Psoas muscle (tissue), 8 donors: ENCODE measurements at places on chromosomes 4 and X. TPM values are rescaled to one million over a fixed set of nuclear protein-coding genes. Genes with fewer than 3 reads are reported as not detected.
A peak's percentile ranks its signal among the peaks of the same experiment; 100 is the strongest.

- no peak overlapping the region for H3K4me3 ChIP-seq
- DNase-seq, result no peak
- no peaks in the 10 kb centered on the region for H3K36me3 ChIP-seq
- no peak overlapping the region for H3K27ac ChIP-seq
These were observed 7.9 kb upstream of the CBR4 start for GRCh38 chr4:169017971-169018370.

DNA sequence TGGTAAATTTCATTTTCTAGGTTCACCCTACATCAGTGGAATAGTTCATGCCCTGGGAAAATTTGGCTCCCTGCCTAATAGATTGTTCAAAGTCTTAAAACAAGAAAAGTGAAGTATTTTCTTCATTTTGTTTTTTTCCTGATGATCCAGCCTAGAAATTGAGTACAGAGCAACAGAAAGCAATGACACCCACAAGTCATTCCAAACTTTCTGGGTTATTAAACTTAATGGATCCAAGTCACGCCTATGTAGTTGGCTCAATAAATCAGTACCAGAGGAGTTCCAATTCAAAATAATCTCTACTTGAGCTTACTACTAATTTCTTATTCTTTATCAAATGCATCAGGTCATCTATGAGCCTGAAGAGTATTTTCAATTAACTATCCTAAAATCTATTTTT lies 937.6 kb upstream of the SLIT2 start:
- H3K27ac ChIP-seq, result no peak overlapping the region
- H3K27me3 ChIP-seq, result no peaks in the 10 kb centered on the region
- no peak overlapping the region for H3K4me3 ChIP-seq
- no peak for DNase-seq

GRCh38 chrX:94400488-94400887 lies 726.5 kb downstream of the FAM133A start:
- no peaks in the 10 kb centered on the region for H3K36me3 ChIP-seq
- no peaks in the 10 kb centered on the region for H3K4me1 ChIP-seq
- no peak overlapping the region for H3K4me3 ChIP-seq
- no peak for DNase-seq

DNA sequence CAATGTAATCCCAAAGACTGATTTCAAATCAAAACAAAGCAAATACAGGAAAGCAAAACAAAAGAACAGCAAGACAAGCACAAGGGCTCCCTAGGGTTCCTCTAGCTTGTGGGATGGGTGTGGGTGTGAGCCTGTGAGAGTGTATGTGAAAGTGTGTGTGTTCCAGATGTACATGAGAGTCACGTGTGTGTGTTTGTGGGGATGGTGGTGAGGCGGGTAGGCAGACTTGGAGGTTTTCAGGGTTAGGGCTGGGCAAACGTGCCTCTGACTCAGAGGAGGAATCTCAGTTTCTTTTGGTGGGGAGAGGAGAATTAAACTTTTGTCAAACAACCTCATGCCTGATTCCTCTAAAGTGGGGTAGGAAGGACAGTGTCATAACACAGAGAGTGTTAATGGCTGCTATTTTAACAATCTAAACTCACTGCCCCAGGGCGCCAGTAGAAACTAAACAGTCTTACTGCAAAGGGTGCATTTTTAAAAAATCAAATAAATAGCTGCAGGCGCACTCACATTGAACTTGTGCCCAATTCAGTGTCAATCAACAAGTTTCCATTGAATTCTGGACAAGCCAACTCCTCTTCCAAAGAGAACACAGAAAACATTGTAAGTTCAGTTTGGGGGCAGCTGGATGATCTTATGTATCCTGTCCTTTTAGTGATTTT lies 51.8 kb downstream of the CHRDL1 start:
- no peaks in the 10 kb centered on the region for H3K4me1 ChIP-seq
- DNase-seq, result no peak
- H3K27ac ChIP-seq, result no peak overlapping the region
- H3K4me3 ChIP-seq, result no peak overlapping the region
- no peaks in the 10 kb centered on the region for H3K27me3 ChIP-seq
- no peaks in the 10 kb centered on the region for H3K36me3 ChIP-seq

GRCh38 chrX:152932598-152933175 lies 34.8 kb downstream of the ZNF185 start:
- no peaks in the 10 kb centered on the region for H3K36me3 ChIP-seq
- no peaks in the 10 kb centered on the region for H3K27me3 ChIP-seq
- no peak overlapping the region for H3K4me3 ChIP-seq
- H3K27ac ChIP-seq, result no peak overlapping the region

DNA sequence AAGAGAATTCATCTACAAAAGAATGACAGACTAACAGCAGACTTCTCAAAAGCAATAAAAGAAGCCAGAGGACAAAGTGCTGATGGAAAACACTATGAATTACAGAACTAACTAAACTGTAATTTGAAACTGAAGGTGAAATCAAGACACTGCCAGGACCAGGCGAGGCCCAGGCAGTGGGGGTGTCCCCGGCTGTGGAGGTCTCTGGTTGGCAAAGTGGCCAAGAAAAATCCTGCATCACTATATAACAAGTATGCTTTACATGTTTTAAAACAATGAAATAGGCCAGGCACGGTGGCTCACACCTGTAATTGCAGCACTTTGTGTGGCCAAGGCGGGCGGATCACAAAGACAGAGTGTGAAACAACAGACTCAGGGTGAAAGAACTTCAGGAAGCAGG lies 32.9 kb downstream of the CHM start:
- no peak overlapping the region for H3K27ac ChIP-seq
- no peaks in the 10 kb centered on the region for H3K4me1 ChIP-seq
- no peak for DNase-seq
- H3K36me3 ChIP-seq, result no peaks in the 10 kb centered on the region

- H3K4me3 ChIP-seq, result no peak overlapping the region
- no peaks in the 10 kb centered on the region for H3K27me3 ChIP-seq
- no peaks in the 10 kb centered on the region for H3K36me3 ChIP-seq
These were observed 2.8 kb downstream of the AWAT2 start for GRCh38 chrX:70046978-70047377.

- peaks cover 16% of the 10 kb centered on the region for H3K27me3 ChIP-seq
- H3K4me3 ChIP-seq, result no peak overlapping the region
- H3K36me3 ChIP-seq, result no peaks in the 10 kb centered on the region
- no peak for DNase-seq
- no peaks in the 10 kb centered on the region for H3K4me1 ChIP-seq
- H3K27ac ChIP-seq, result no peak overlapping the region
These were observed 8.8 kb downstream of the DIPK2B start for GRCh38 chrX:45191820-45192409.

DNA sequence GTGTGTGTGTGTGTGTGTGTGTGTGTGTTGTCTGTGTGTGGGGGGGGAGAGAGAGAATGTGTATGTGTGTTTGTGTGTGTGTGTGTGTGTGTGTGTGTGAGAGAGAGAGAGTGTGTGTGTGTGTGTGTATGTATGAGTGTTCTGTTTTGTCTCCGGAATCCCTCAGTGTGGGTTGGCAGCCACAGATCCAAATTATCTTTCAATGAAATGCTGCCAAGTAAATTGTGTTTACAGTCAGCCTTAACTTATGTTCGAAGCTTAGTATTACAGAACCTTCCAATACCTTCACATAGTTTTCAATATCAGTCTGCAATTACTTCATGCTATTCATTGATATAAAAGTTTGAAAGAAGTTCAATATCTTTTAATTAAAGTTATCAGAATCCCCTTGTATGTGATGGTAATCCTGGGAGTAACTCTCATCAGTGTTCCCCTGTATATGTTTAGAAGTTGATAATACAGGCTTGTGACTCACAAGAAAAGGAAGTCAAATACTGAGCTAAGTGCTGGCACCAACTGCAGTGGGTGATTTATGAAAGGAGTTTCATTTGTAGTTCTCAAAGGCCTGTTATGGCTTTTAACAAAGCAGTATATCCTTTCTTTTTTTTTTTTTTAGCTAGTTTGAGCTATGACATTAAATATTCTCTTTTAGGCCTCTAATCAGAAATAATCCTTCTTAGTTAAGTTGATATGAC lies 51.6 kb upstream of the HTR2C start:
- no peak overlapping the region for H3K4me3 ChIP-seq
- H3K36me3 ChIP-seq, result no peaks in the 10 kb centered on the region
- DNase-seq, result no peak
- H3K27me3 ChIP-seq, result no peaks in the 10 kb centered on the region

DNA sequence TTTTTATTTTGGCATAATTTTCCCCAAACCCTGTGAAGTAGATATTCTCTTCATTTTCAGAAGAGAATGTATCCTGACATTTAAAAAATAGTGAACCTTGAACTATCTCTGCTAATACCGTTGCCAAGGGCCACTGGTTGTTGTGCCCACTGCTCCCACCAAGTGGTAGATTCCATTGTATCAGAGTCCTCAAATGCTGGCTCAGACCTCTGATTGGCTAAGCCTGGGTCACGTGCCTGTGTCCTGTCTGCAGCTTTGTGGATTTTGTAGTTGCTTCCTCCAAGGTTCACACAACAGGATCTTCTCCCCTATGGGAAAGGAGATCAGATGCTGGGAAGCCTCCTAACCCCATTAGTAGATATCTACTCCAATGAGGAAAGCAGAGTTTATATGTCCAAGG lies 104.8 kb upstream of the CASK start:
- H3K4me1 ChIP-seq, result no peaks in the 10 kb centered on the region
- no peak overlapping the region for H3K4me3 ChIP-seq
- no peaks in the 10 kb centered on the region for H3K27me3 ChIP-seq

- H3K36me3 ChIP-seq, result peaks cover 15% of the 10 kb centered on the region
- peak overlapping the region; percentile 90 for H3K4me3 ChIP-seq
These were observed 743 bp downstream of the ANTXR2 start for GRCh38 chr4:80072228-80072743.

- H3K4me1 ChIP-seq, result no peaks in the 10 kb centered on the region
- no peak overlapping the region for H3K27ac ChIP-seq
- no peaks in the 10 kb centered on the region for H3K27me3 ChIP-seq
- peaks cover 3% of the 10 kb centered on the region for H3K36me3 ChIP-seq
- DNase-seq, result no peak
These were observed 36.6 kb downstream of the ZNF41 start for GRCh38 chrX:47446431-47446830.

- no peaks in the 10 kb centered on the region for H3K4me1 ChIP-seq
- no peaks in the 10 kb centered on the region for H3K36me3 ChIP-seq
- H3K4me3 ChIP-seq, result no peak overlapping the region
- H3K27ac ChIP-seq, result no peak overlapping the region
- no peaks in the 10 kb centered on the region for H3K27me3 ChIP-seq
These were observed 108.6 kb downstream of the TBL1X start for GRCh38 chrX:9573282-9574106.

GRCh38 chr4:8428288-8429097 lies 12.0 kb downstream of the ACOX3 start:
- peak overlapping the region; percentile 85 for H3K4me3 ChIP-seq
- peaks cover 9% of the 10 kb centered on the region for H3K4me1 ChIP-seq
- H3K36me3 ChIP-seq, result no peaks in the 10 kb centered on the region
- peak; percentile 89 for DNase-seq
- no peaks in the 10 kb centered on the region for H3K27me3 ChIP-seq

DNA sequence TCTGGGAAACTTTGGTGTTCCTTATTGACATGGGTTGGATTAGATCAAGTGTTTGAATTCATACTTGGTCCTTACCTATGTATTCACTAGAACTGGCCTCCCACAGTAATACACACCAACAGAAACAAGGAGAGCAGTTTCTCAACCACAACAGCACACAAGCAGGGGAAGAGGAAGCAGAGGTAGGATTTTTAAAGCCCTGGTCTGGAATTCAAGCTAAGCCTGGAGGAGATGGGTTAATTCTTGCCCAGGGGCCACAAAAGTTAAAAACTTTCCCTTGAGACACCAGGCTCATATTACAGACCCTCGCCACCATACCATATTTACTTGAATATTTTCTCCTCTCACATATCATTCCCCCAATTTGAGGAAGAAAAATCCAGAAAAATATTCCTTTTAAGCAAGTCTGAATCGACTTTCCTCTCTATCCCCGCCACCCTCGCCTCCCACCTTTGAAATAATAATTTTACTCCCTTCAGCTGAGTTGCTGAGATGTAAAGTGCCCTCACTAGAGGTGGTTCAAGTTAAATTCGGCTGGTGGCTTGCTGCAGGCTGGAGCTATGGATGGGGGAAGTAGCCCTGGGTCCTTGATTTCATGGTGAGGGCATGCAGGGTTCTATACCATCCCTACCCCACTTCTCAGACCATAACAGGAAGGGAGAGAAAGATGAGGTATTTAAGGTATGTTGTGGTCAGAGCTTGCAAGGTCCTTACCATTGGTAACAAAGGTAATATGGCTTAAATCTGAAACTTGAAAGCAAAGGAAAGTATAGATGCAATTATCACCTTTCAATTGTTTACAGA lies 440.2 kb downstream of the INPP4B start:
- peak overlapping the region; percentile 65 for H3K4me3 ChIP-seq
- peaks cover 49% of the 10 kb centered on the region for H3K4me1 ChIP-seq
- DNase-seq, result no peak
- H3K27me3 ChIP-seq, result no peaks in the 10 kb centered on the region

GRCh38 chrX:68991691-68992345 lies 163.0 kb downstream of the EFNB1 start:
- peaks cover under 1% of the 10 kb centered on the region for H3K4me1 ChIP-seq
- no peak overlapping the region for H3K27ac ChIP-seq
- H3K27me3 ChIP-seq, result no peaks in the 10 kb centered on the region
- H3K36me3 ChIP-seq, result no peaks in the 10 kb centered on the region

GRCh38 chrX:12961196-12961718 lies 13.7 kb upstream of the TMSB4X start:
- H3K36me3 ChIP-seq, result no peaks in the 10 kb centered on the region
- H3K27ac ChIP-seq, result no peak overlapping the region
- H3K4me1 ChIP-seq, result no peaks in the 10 kb centered on the region

- H3K27ac ChIP-seq, result no peak overlapping the region
- no peaks in the 10 kb centered on the region for H3K27me3 ChIP-seq
- no peaks in the 10 kb centered on the region for H3K4me1 ChIP-seq
- no peaks in the 10 kb centered on the region for H3K36me3 ChIP-seq
These were observed 79.8 kb upstream of the GPM6A start for GRCh38 chr4:175891851-175892250.

GRCh38 chrX:132819711-132820264 lies 138.6 kb downstream of the HS6ST2 start:
- no peak overlapping the region for H3K4me3 ChIP-seq
- H3K27ac ChIP-seq, result no peak overlapping the region
- no peaks in the 10 kb centered on the region for H3K36me3 ChIP-seq
- peaks cover 4% of the 10 kb centered on the region for H3K27me3 ChIP-seq

- H3K4me1 ChIP-seq, result no peaks in the 10 kb centered on the region
- no peak overlapping the region for H3K27ac ChIP-seq
These were observed 1703.1 kb downstream of the PCDH7 start for GRCh38 chr4:32423267-32423666.

Gene MAOA
- 40.0 TPM for total RNA-seq

Gene UGT2A3
- not detected for total RNA-seq

Gene NLGN3
- 0.07 TPM for total RNA-seq

Gene ATP1B4
- total RNA-seq, result 8.5 TPM

Gene KLKB1
- total RNA-seq, result 0.91 TPM

Gene FGB
- total RNA-seq, result 0.77 TPM

Gene SCML2
- 1.6 TPM for total RNA-seq
